Osteocyte (in vitro differentiated cells): ENCODE measurements at places on chromosomes 1 and 21. TPM values are rescaled to one million over a fixed set of nuclear protein-coding genes. Genes with fewer than 3 reads are reported as not detected.

The RGS7 gene
- total RNA-seq, result 10.8 and 10.9 TPM in 2 replicates

The SLC30A10 gene
- total RNA-seq, result 0.13 TPM in 1 of 2 replicates, not detected in the other

The ASCL5 gene
- total RNA-seq, result not detected in 2 replicates

The TCHH gene
- total RNA-seq, result 0.05 TPM in 1 of 2 replicates, not detected in the other

The KCNE2 gene
- total RNA-seq, result 0.56 TPM in 1 of 2 replicates, not detected in the other

The KDF1 gene
- total RNA-seq, result not detected in 2 replicates

The ANKRD45 gene
- total RNA-seq, result 0.24 TPM in 1 of 2 replicates, not detected in the other

The TMIGD3 gene
- not detected in 2 replicates for total RNA-seq

DNA sequence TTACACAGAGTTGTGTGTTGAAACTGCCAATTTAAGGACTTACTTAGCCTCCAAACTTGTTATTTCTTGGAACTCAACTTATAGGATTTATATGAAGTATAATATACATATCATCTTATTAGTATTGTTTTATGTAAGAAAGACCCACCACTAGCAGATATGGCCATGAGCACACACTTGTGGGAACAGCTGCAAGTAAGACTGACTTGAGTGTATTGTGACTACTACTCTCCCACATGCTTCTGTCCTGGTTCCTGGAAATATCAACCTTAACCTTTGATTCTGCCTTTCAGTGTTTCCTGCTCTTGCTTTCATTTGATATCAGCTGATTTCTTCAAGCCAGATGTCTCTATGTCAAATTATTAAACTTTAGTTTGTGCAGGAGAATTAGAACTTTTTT, 175.3 kb downstream of the MAGI3 start:
- H3K36me3 ChIP-seq, result peaks cover 11% of the 10 kb centered on the region
- no peak overlapping the region for H3K4me3 ChIP-seq
- H3K27me3 ChIP-seq, result no peaks in the 10 kb centered on the region
- no peaks in the 10 kb centered on the region for H3K4me1 ChIP-seq

GRCh38 chr21:20086508-20086907, 911.7 kb upstream of the NCAM2 start:
- H3K27me3 ChIP-seq, result no peaks in the 10 kb centered on the region
- no peaks in the 10 kb centered on the region for H3K4me1 ChIP-seq
- H3K4me3 ChIP-seq, result no peak overlapping the region
- no peak for DNase-seq

DNA sequence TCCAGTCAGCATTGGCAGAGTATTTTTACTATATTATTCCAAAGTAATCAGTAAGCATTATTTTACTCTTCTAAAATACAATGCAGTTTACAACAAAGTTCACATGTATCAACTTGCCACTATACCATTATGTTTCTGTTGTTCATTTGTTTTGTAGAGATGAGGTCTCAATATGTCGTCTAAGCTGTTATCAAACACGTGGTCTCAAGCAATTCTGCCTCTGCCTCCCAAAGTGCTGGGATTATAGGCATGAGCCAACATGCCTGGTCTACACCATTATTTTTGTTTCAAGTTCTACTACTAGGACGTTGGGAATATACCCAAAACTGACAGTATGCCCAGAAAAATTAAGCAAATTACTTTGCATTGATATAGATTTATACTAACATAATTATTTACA, 19.8 kb downstream of the FAF1 start:
- no peak overlapping the region for H3K27ac ChIP-seq
- no peak overlapping the region for H3K4me3 ChIP-seq
- no peaks in the 10 kb centered on the region for H3K4me1 ChIP-seq
- H3K27me3 ChIP-seq, result no peaks in the 10 kb centered on the region

GRCh38 chr1:10353282-10353681, 45.6 kb upstream of the PGD start:
- peak overlapping the region; percentile 23 for H3K4me3 ChIP-seq
- peaks cover 15% of the 10 kb centered on the region for H3K36me3 ChIP-seq
- DNase-seq, result no peak
- peaks cover 9% of the 10 kb centered on the region for H3K4me1 ChIP-seq
- no peaks in the 10 kb centered on the region for H3K27me3 ChIP-seq
- peak overlapping the region; percentile 79 for H3K27ac ChIP-seq

GRCh38 chr1:54304518-54304917, 101.7 kb downstream of the SSBP3 start:
- no peaks in the 10 kb centered on the region for H3K27me3 ChIP-seq
- peaks cover 14% of the 10 kb centered on the region for H3K4me1 ChIP-seq
- H3K36me3 ChIP-seq, result peaks cover 2% of the 10 kb centered on the region
- DNase-seq, result no peak

DNA sequence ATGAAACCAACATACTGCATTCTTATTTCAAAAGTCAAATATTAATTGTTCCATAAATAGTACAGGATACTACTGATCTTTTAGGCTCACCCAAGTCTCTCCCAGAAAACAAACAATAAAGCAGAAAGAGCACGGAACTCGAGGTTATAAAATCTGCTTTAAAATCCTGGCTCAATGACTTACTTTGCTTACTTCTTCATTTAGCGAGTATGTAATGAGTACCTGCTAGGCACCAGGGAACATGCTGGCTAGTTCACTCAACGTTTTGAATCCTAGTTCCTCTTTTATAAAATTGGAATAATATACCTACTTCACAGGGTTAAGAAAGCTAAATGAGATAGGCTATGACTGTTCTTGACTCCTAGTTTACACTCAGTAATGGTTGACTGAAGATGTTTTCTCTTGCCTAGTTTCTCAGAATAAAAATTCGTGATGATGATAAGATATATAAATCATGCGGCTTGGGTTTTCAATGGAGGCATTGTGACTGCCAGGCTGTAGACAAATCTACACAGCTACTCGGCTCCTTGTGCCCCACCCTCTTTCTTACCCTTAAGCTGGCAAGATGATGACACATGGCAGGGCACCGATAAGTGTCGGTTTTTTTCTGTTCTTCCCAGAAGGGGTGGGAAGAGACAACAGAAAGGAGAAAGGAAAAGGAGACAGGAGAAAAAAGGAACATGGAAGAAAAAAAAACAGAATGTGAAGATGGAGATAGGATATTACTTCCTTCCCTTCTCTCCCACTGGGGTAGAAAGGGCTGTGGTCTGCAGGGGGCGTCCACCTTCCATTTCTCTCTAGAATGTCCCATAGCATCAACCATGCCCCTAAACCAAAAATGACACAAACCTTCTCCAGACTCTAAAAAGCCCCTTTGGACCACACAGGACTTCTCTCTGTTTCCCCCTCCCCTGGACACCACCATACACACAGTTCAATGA, 507.1 kb downstream of the SMYD3 start:
- H3K4me3 ChIP-seq, result no peak overlapping the region
- H3K27ac ChIP-seq, result no peak overlapping the region
- H3K27me3 ChIP-seq, result no peaks in the 10 kb centered on the region
- peaks cover 4% of the 10 kb centered on the region for H3K36me3 ChIP-seq

DNA sequence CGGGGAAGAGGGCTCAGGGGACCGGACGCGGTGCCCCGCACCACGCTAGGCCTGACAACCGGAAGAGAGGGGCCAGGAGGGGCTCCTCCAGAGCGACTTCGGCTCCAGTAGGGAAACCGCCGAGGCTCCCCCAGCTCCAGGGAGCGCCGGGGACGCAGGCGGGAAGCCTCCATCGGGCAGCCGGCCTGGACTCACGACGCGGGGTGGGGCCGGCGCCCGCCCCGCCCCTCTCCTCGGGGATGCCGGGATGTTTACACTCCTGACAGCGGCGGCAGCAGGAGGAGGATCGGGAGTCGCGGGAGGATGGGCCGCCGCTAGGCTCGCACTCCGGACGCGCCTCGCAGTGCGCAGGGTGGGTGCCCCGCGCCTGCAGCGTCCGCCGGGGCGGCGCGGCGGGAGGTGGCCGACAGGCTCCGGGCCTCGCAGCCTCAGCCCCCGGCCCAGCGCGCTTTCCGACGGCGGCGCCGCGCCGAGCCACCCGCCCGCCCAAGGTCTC, at the start of gene NEK7:
Gene NEK7, plus strand, starts transcription at position 254 of the 496 bp plus-strand sequence. CDS start 75,583 bp downstream, outside the sequence.
- H3K27me3 ChIP-seq, result no peaks in the 10 kb centered on the region
- H3K4me3 ChIP-seq, result peak within 1 kb of the TSS; percentile 95
- peak; percentile 92 for DNase-seq
- peak within 1 kb of the TSS; percentile 96 for H3K27ac ChIP-seq

DNA sequence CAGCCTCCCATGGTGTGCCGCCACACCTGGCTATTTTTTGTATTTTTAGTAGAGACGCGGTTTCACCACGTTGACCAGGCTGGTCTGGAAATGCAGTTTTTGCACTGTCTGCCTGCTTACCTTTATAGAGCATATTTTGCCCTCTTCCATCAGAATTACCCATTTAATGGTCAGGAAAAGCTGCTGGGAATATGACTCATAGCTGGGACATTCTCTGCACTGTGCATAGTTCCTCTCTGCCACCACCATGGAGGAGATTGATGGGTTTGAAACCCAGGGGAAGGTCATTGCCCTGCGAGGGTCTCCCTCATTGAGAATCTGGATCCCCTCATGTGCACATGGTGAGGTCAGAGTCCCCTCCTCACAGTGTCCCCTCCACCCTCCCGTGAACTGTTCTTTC, 32.1 kb downstream of the MX1 start:
- DNase-seq, result no peak
- H3K27ac ChIP-seq, result no peak overlapping the region

DNA sequence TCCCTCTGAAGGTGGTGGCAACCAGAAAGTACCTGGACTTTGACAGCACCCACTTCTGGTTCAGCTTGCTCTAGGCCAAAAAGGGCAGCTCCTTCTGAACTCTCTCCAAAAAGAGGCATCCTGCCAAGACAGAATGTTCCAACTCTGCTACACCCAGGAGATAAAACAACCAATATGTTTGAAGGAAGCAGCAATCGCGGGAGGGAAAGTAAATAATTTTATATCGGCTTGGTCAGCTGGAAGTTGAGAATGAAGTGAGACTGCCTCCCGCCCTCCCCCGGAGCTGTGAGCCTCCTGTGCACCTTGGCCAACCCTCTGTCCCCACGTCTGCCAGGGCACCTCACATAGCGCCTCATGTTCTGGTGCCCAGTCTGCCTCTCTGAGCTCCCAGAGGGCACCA, 130.3 kb upstream of the ATP1A1 start:
- H3K27me3 ChIP-seq, result peaks cover 40% of the 10 kb centered on the region
- H3K36me3 ChIP-seq, result no peaks in the 10 kb centered on the region

GRCh38 chr1:225883616-225884265, 1.6 kb upstream of the TMEM63A start:
- no peak overlapping the region for H3K27ac ChIP-seq
- H3K4me3 ChIP-seq, result peak overlapping the region; percentile 86
- H3K4me1 ChIP-seq, result peaks cover 32% of the 10 kb centered on the region
- DNase-seq, result no peak
- no peaks in the 10 kb centered on the region for H3K36me3 ChIP-seq
- no peaks in the 10 kb centered on the region for H3K27me3 ChIP-seq

- H3K27me3 ChIP-seq, result no peaks in the 10 kb centered on the region
- no peak overlapping the region for H3K4me3 ChIP-seq
- DNase-seq, result no peak
- H3K4me1 ChIP-seq, result peaks cover 12% of the 10 kb centered on the region
- H3K36me3 ChIP-seq, result peaks cover 3% of the 10 kb centered on the region
Measured at GRCh38 chr1:56409112-56409691, 170.2 kb downstream of the PLPP3 start.

- no peak overlapping the region for H3K4me3 ChIP-seq
- H3K27ac ChIP-seq, result no peak overlapping the region
- H3K4me1 ChIP-seq, result no peaks in the 10 kb centered on the region
Measured at GRCh38 chr21:14752345-14752909, 206.3 kb upstream of the SAMSN1 start.

DNA sequence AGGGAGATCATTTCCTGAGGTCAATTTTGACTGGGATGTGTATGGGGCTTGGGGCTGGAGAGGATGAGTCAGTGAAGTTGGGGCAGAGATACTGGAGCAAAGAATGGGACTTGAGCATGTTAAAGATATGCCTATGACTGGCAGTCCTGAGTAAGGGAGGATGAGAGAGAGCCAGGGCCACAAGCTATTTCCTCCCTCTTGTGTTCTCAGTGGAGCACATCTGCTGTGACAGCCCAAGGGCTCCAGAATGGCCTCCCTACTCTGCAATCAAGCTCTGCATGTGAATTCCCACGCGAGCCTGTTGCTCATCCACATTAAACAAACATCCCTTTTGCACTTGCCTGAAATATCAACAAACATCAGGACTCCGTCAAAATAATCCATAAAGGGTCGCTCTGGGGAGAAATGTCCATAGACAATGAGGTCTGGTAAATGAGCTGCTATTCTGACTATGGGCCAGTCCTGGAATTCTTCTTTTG, 9.2 kb downstream of the ADCY10 start:
- no peaks in the 10 kb centered on the region for H3K36me3 ChIP-seq
- H3K4me1 ChIP-seq, result peaks cover 27% of the 10 kb centered on the region
- no peaks in the 10 kb centered on the region for H3K27me3 ChIP-seq
- no peak overlapping the region for H3K4me3 ChIP-seq

DNA sequence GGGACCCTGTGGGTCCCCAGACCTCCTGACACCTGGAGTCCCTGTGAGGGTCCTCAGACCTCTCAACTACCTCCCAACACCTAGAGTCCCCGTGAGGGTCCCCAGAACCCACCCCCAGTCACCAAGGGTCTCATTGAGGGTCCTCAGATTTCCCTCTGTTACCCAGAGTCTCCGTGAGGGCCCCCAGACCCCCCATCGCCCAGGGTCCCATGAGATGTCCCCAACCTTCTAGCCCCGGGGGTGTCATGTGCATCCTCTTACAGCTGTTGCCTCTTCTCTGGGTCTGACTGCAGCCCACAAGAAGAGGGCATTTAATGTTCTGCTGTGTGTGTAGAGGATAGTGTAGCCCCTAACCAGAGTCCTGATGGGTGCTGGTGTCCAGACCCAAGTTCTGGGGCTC, 2.0 kb upstream of the GJC2 start:
- no peaks in the 10 kb centered on the region for H3K36me3 ChIP-seq
- H3K4me3 ChIP-seq, result no peak overlapping the region
- H3K27me3 ChIP-seq, result no peaks in the 10 kb centered on the region
- peaks cover 16% of the 10 kb centered on the region for H3K4me1 ChIP-seq
- no peak overlapping the region for H3K27ac ChIP-seq
- no peak for DNase-seq
